ENCODE measurements at places on chromosomes 3 and 15. TPM values are rescaled to one million over a fixed set of nuclear protein-coding genes. Genes with fewer than 3 reads are reported as not detected.

KBTBD12 gene
- 0.10 TPM for total RNA-seq

SERPINI1 gene
- total RNA-seq = 2.2 TPM

STRC gene
- 0.10 TPM for total RNA-seq

NOX5 gene
- 0.19 TPM for total RNA-seq

ABHD6 gene
- 22.3 TPM for total RNA-seq

CPEB1 gene
- 2.5 TPM for total RNA-seq

CHL1 gene
- 36.4 TPM for total RNA-seq

VILL gene
- 4.3 TPM for total RNA-seq

DNA sequence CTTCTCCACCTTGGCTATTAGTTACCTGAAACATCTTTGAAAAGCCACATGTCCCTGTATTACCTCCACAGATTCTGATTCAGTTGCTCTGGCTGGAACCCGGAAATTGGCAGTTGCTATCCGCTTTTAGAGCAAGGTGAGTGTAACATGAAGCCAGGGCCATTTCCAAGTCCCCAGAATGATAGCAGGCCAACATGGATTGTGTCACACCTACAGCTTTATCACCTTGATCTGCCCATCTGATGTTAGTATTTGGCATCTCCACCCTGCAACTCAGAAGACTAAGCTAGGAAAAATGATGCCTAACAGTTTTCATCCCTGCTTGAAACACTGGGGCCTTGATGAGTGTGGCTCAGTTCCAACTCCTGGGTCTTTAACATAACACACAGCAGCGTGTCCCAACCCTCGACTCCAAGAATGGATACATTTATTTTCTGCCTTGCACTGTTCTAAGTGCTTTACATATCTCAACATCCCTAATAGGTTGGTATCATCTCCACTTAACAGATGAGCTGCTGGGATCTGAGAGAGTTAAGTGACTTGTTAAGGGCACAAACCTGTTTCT, 21.3 kb upstream of the NUDT16 start:
- no peak for DNase-seq

DNA sequence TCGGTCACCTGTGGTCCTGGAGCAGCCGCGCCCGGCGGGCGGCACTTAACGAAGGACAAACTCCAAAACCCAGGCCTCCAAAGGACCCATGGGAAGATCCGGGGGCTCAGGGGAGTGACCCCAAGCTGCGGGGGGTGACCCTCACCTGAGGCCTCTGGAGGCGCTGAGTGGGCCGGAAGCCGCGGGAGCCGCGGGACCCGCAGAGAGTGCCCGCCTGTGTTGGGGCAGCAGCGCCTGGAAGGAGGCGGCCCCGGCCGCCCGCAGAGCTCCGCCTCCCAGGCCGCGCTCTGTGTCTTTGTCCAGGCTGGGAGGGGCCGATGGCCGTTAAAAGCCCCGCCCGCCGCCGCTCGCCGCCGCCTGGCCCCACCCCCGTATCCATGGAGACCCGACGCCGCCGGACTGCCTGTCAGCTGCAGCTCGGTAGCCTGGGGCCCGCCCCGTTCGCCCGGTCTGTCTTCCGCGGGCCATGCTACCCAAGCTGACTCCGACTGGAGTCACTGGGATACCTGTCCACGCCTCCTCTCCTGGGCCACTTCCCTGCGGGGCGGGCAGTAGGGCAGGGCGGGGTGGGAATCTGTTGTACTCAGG, 15.3 kb upstream of the FANCD2 start:
- DNase-seq = peak; percentile 99

GRCh38 chr3:33145221-33145900, 31.5 kb downstream of the CRTAP start:
- DNase-seq = no peak

GRCh38 chr3:61667814-61668213, 106.4 kb downstream of the PTPRG start:
- no peak for DNase-seq

- DNase-seq = no peak
These were observed 220.1 kb upstream of the PRICKLE2 start for GRCh38 chr3:64445109-64445943.

DNA sequence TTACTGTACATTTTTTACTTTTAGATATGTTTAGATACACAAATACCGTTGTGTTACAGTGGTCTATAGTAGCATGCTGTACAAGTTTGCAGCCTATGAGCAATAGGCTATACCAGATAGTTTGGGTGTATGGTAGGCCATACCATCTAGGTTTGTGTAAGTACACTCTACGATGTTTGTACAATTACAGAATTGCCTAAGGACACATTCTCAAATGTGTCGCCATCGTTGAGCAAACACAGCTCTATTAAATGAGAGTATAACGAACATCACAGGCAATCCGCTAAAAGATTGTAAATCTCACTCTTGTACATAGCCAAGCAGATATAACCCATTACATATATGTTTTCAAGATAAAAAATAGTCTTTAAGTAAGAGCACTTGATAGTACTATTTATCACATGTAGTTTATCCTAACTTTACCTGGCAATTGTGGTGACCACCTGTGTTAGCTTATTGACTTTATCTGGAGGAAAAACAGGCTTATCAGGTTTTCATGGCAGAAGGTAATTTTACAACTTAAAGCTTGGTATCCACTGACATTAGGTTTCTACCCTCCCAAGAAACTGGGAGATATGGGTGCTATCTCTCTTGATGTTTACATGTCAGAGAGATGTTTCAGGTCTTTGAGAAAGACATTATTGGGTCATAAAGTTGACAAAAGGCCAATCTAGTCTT, 898.7 kb downstream of the NSUN3 start:
- DNase-seq = no peak

- DNase-seq = no peak
These were observed 480 bp downstream of the CHRNA7 start for GRCh38 chr15:32030795-32031194.

GRCh38 chr15:59349680-59350420, 22.8 kb downstream of the MYO1E start:
- no peak for DNase-seq

GRCh38 chr3:98596541-98597500, 3.4 kb upstream of the CPOX start:
- no peak for DNase-seq

DNA sequence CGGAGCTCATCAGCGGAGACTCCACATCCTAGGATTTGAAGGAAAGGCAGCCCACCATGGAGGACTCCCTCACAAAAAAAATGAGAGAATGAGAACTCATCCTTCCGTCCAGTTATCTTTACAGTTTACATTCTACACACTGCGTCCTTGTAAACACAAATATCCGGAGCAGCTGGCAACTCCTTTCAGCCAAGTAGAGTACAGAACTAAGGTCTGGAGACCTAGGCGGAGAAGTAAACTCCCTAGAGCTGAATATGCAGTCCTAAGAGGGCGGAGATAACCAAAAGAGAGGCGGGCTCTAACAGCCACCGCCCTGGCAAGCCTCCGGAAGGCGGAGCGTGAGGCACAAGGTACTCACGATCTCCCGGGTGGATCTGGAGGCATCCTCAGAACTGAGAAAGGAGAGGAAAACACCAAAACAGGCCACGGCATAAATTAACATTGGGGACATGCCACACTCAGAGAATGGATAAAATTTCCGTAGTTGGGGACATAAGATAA, 924 bp upstream of the SIN3A start:
- peak; percentile 92 for DNase-seq

DNA sequence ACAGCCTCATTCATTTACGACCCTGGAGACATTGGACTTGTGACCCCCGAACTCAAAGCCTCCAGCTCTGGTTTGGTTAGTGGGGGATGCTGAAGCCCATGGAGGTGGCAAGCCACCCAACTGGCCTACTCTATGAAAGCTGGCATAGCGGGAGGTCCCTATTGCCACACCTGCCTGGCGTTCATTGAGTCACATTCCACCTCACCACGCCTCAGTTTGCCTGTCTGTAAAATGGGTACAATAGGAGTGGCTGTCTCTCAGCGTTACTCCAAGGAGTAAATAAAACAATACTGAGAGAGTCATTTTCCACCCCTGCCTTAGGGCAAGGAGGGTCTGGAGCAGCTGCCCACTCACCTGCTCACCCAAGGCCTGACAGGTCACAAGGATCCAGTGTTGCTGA, 60.2 kb downstream of the NUP210 start:
- no peak for DNase-seq

GRCh38 chr3:15361494-15362214, 29.3 kb upstream of the SH3BP5 start:
- no peak for DNase-seq

DNA sequence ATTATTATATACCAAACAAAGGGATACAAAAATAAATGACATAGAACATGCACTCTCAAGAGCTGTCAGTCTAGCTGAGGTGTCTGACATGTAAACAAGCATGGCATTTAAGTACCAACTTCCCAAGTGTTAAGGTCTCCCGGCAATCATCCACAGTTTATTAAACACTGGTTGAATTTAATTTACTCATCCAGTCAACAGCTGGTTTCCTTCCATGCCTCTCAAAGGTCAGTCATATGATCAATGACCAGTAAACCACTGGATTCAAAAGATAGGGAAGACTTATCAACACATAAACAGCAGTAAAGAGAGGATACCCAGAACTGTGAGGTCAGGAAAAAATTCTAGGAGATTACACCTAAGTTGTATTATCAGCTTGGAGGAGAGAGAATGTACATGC, 80.4 kb downstream of the ADAM10 start:
- DNase-seq = no peak

DNA sequence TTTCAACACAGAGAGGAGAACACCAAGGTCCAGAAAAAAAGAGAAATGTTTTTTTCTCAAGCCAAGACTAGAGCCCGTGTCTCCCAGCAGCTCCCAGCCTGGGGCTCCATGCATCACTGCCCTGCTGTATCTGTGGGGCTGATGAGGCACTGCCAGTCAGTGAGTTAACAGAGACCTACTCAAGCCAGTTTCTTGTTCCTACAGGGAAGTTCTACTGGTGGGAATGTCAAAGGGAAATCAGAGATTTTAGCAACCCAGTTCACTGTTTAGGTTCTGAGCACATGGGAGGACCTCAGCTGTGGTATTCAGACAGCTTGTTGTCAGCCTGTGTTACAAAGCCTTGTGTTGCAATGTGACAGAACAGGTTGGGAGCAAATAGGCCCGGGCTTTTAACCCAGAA, 234.3 kb downstream of the TLE3 start:
- DNase-seq = no peak

- no peak for DNase-seq
These were observed 86.4 kb upstream of the ARRDC4 start for GRCh38 chr15:97874139-97874538.

DNA sequence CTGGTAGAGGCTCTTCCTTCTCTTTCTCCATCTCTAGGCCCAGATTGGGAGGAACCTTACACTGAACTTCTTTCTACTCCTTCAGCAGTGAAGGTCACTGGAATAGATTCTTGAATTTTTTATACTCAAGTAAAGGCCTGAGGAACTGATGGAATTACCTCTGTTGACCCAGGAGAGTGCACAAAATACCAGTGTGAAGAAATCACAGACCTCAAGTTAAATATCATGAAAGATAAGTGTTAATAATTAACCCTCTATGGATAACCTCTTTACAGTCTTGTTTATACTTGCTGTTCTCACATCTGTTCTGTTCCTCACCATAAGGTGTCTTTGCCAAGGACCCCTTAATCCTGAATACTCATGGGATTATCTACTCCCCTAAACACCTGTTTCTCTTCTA, 244.4 kb upstream of the STAC start:
- DNase-seq = no peak

DNA sequence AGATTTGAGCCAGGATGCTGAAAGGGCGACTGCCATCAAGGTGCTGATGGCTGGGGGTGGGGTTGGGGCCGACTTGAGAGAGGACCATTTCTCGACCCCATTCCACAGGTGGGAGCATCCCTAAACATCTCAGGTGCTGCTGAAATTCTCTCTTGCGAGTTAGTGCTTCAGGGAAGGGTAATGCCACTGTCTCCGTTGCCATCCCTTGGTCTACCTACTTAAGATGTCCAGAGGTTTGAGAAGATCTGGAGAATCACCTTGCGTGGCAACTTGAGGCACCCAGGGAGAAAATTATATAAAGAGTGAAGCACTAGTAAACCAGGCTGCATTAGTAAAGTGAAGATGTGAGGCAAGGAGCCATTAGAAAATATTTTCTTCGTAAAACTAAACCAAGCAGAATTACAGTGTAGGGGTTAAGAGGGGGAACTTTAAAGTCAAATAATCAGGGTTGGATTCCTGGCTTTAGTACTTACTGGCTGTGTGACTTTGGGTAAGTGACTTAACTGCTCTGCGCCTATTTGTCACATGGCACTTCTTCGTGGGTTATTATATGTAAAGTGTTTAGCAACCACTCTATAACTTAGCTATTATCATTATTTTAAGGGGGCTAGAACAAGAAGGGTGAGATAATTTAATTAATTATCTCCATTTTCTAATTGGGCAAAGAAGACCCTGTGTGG, 662 bp upstream of the RFTN1 start:
- DNase-seq = no peak

DNA sequence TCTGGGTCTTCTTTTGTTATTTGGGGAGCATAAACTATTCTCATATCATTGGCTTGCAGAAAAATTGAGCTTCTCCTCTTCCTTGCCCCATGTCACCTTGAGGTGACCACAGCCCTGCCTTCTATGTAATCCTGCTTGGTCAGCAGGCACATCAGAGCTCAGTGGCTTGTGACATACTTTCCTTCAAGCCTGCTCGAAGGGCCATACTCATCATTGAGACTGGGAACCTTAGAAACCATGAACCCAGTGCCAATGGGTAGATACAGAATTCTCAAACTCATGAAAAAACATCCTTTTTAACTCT, 3.7 kb upstream of the CCR2 start:
- DNase-seq = no peak

Data from mesenteric fat pad (tissue), 1 donor.